ENCODE measurements at places on chromosomes 7 and 10. TPM values are rescaled to one million over a fixed set of nuclear protein-coding genes. Genes with fewer than 3 reads are reported as not detected.

The TAS2R4 gene
- 0.69 TPM for total RNA-seq

The SPDYE2 gene
- 0.23 TPM for total RNA-seq

The NT5C3A gene
- 29.2 TPM for total RNA-seq

The TUBB8 gene
- not detected for total RNA-seq

The NOS3 gene
- 9.7 TPM for total RNA-seq

The TBC1D12 gene
- 0.55 TPM for total RNA-seq

Data from activated CD8-positive, alpha-beta memory T cell treated with anti-CD3 and anti-CD28 coated beads for 36 hours (primary cell).